Subcutaneous adipose tissue (tissue), 4 donors: ENCODE measurements at places on chromosomes 11 and 22. TPM values are rescaled to one million over a fixed set of nuclear protein-coding genes. Genes with fewer than 3 reads are reported as not detected.

Gene C11orf58
- 196 TPM for total RNA-seq

Gene DRAP1
- 34.4 TPM for total RNA-seq

Gene LINC01488
- not detected for total RNA-seq

Gene UCP3
- total RNA-seq, result 0.44 TPM

Gene GGT5
- total RNA-seq, result 111 TPM

Gene LRRN4CL
- 33.0 TPM for total RNA-seq

Gene LRRC10B
- 1.6 TPM for total RNA-seq

Gene MYBPC3
- total RNA-seq, result not detected

Gene RNF121
- total RNA-seq, result 15.2 TPM

Gene RIBC2
- not detected for total RNA-seq

Gene SLC1A2
- 0.65 TPM for total RNA-seq

Gene RIN1
- total RNA-seq, result 3.7 TPM

Gene HBB
- total RNA-seq, result 22.2 TPM

Gene OR2AT4
- not detected for total RNA-seq

Gene APOA5
- not detected for total RNA-seq

Gene DAGLA
- 2.0 TPM for total RNA-seq

Gene CABP7
- not detected for total RNA-seq

Gene CATSPER1
- not detected for total RNA-seq

Gene CALCA
- not detected for total RNA-seq

Gene MPZL3
- 3.7 TPM for total RNA-seq

Gene TBRG1
- 40.5 TPM for total RNA-seq

Gene CDC42BPG
- total RNA-seq, result 0.22 TPM

Gene IFITM10
- 2.4 TPM for total RNA-seq

Gene ACRV1
- not detected for total RNA-seq

Gene PHOX2A
- not detected for total RNA-seq

Gene CDC45
- total RNA-seq, result not detected

Gene DENND6B
- 1.5 TPM for total RNA-seq

Gene CCDC81
- not detected for total RNA-seq

Gene HTR3A
- total RNA-seq, result not detected

Gene TIMP3
- 273 TPM for total RNA-seq

Gene GPR83
- not detected for total RNA-seq

Gene MAFF
- 43.0 TPM for total RNA-seq

Gene CST6
- not detected for total RNA-seq

Gene OSM
- total RNA-seq, result 7.3 TPM

Gene PANX3
- total RNA-seq, result not detected

Gene HPX
- total RNA-seq, result 0.57 TPM
